ENCODE measurements at places on chromosomes 12 and 14. TPM values are rescaled to one million over a fixed set of nuclear protein-coding genes. Genes with fewer than 3 reads are reported as not detected.
A peak's percentile ranks its signal among the peaks of the same experiment; 100 is the strongest.

DNA sequence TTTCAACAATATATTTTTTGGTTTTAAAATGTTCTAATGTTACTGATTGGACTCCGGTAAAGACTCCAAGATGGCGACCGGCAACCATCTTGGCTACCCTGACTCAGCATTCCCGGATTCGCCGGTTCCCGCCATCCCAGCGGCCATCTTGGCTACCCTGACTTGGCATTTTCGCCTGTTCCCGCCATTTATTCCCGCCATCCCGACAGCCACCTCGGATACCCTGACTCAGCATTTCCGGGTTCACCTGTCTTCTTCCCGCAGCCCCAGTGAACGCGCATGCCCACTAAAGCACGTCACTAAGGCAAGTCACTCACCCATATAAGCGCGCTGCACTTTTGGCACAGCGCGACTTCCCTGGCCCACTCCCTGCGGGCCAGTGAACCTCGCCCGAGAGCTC is 9.0 kb upstream of the LRFN5 start:
- DNase-seq = peak; percentile 54

DNA sequence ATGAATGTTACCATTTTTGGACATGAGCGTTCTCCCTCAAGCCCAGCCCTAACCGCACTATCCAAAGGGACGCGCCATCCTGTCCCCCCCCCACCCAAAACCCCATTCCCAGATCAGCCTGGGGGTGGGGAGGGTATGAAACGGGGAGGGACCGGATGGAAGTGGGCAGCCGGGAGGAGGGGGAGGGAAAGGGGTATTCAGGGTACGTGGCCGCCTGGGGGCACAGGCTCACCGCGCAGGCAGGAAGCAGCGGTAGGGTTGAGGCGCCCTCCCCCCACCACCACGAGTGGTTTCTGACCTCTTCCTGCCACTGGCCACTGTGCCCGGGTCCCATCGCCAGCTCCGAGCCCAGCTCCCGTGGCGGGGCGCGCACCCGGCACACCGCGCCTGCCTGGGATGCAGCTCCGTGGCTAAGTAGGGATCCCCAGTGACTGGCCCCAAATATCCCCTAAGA is 1.4 kb downstream of the ACTN1 start:
- DNase-seq = peak; percentile 94

The TAS2R9 gene
- not detected for total RNA-seq

DNA sequence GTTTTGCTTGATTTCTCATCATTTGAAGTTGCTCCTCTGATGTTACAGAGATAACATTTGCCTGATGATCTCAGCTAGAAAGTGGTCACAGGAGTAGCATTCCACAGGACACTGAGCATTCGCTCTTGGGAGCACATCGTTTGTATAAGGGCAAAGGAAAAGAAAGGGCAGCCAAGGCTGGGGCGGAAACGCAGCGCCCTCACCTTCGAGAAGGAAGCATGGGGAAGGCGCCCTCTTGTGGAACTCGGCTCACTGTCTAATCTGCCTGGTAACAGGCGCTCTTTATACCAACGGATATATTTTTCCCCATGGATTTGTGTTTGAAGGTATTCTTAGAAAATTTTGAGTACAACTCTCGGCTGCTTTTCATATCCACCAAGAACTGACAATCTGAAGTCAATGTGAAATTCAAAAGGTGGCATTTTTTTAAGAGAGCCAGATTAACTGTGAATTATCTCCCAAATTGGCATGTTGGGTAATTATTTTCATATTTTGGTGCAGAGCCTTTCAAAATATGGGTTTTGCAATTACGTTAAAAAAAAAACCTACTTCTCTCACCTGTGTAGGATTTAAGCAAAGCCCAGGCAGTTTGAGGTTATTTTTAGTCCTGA is 172.7 kb downstream of the CAND1 start:
- DNase-seq = peak; percentile 95

DNA sequence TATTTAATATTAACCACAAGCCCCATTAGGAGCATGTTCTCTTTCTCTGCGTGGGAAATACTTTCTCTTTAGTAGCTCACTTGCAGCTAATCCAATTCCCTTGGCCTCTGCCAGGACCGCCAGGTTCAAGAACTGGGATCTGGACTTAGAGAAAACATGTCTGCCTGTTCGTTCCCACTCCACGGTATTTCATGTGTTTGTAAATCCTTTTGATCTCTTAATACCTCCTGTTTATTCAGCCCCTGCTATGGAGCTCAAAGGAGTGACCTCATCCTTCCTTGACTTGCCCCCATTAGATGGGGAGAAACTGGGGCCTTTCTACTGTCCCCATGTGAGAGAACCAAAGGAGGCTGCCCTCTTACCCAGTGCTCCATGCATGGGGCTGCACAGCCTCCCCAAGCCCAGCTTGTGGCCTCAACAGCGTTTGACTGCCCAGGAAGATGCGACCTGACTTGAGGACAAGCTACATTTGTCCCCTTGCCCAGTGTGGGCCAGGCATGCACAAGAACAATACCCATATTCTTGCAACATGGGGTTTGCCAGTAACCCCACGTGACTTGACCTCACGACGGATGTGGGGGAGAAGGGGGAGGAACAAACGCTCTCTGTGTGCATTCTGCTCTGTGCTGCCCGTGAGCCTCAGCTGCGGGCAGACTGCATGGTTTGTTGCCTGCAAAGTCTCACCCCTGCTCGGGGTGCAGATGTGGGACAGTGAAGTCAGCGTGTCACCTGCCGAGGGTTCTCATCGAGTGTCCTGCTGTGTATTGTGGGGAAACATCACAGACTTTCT is 30.3 kb downstream of the CD9 start:
- DNase-seq = peak; percentile 85

Measured in aorta (tissue), 5 donors.